Stimulated activated CD8-positive, alpha-beta memory T cell treated with anti-CD3 and anti-CD28 coated beads, Interleukin-15, amount 100 ng/mL, for 4 hours (primary cell): ENCODE measurements at places on chromosomes 1 and 21.
A peak's percentile ranks its signal among the peaks of the same experiment; 100 is the strongest.

- no peak for DNase-seq
Observed at GRCh38 chr1:222314839-222315238, 233.1 kb downstream of the HHIPL2 start.

- no peak for DNase-seq
Observed at GRCh38 chr1:153852170-153852569, 70.6 kb downstream of the GATAD2B start.

DNA sequence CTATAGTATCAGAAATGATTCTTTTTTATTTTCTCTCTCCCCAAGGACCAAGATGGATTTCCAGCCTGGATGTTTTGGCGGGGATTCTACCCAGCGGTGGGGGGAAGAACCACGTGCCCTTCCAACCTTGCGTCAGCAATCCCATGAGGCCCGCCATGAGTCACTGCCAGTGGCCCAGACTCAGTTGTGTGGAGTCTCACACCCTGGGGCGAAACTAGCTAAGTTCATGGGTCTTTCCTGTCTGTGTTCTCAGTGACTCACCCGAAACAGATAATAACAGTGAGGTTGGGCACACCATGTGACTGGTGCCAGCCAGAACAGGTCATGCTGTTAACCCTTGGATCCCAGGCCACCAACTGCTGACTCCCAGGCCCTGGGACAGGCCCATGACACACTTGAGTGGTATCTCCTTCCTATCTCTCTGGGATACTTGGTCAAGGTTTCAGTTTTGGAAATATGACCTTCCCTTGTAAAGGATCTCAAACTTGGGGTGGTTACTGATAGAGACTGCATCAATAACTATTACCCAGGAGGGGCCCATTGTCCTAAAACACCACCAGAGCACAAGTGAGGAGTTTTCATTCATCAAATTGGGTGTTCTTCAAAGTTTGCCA lies 98.0 kb upstream of the DUSP10 start:
- peak; percentile 65 for DNase-seq

DNA sequence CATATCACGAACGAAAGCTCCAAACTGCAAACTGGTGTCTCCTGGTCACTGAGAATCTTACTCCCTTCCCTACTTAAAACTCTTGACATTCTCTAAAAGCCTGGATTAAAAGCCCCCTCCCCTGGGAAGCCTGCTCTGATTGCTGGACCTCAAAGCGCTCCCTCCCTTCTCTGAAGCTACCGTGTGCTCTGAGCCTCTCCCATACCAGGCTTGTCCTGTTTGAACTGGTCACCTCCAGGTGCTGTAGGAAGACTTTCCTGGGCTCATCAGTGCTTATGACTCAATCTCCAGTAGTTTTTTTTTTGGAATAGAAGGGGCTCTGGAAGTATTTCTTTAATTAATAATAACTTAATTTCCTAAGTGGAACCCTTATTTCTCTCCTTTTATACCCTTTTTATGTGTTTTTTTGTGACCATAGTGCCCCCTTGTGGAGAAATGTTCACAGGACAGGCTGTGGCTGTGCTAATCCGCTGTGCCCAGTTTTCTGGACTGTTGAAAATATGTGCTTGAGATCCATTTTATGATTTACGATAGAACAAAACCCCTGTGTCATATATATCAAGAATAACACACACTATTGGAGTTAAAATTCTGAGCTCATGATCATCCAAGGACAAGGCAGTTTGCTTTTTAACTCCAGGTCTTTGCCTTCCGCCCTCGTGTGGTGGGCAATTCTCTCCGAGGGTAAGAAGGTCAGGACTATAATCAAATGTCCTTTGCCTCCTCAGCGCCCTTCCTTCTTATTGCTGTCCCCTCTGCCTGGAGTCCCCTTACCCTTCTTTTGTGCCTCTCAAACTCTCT lies 16.9 kb downstream of the MTARC1 start:
- DNase-seq, result no peak

- peak; percentile 27 for DNase-seq
Observed at GRCh38 chr1:119808972-119809550, 2.2 kb downstream of the REG4 start.

DNA sequence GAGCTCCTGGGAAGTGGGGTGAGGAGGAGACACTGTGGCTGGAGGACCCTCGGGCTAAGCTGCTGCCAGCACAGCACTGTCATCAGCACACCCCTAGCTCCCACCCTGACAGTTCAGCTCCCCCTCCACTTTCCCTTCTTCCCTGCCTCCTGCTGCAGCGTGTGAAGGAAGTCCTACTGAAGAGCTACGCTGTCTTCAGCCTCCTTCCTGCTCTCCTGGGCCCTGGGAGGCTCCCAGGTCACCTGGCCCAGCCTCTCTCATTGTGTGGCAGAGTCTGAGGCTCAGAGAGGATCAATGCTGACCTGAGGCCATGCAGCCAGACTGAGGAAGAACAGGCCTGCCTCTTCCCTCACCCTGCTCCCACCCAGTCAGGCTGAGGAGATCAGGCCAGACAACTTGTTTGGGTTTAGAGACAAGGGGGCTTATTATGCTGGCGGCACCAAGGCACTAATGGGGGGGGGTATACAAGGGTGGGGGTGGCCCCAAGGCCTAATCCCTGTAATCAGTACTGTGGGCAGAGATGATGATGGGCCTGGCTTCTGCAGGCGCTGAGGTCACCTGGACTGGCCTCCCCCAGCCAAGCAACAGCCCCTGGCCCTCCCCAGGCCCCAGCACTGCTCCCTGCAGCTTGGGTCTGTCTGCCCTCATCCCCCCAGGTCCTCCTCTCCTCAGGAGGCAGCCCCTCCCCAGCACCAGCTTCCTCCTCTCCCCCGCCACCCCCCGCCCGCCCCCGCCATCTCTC lies 9.1 kb downstream of the NES start:
- no peak for DNase-seq

DNA sequence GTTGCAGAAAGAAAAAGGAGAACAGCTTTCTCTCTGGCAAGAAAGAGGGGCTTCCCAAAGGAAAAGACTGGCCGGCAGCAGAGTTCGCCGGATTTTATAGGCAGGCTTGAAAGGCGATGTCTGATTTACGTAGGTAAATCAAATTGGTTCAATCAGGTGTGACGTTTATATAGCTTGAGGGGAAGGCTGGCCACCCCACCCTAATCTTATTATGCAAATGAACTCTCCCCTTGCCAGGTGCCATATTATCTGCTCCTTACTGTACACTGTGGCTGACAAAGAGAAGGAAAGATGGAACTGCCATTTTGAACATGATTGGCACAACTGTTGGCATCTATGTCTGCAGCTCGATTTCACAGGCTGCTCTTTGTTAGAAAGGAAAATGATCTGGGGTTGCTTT lies 16.8 kb upstream of the INTS3 start:
- DNase-seq, result no peak

- DNase-seq, result no peak
Observed at GRCh38 chr1:162913345-162913744, 52.4 kb upstream of the CCDC190 start.

GRCh38 chr1:53731043-53731600 lies 7.8 kb downstream of the GLIS1 start:
- DNase-seq, result no peak

DNA sequence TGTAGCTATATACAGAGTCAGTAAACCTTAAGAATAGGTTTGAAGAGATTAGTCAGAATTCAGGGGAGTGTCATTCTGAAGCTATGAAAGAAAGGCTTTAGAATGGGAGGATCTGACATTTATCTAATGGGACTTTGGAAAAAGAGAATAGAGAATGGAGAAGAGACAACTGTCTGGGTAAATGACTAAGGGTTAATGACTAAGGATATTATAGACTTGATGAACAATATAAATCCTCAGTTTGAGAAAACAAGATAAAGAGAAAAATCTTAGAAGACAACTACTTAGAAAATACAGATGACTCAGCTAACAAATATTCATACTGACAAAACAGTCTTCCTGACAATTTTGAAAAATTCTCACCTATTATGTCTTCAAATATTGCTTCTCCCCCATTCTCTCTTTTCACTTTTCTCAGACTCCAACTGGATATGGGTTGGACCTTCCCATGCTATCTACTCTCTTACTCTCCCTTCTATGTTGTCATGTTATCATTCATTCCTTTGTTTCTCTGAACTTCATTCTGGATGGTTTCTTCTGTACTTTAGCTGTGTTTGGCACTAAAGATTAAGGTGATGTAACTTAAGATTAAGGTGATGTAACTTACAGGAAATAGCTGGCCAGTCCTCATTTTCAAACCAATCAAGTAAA lies 20.4 kb downstream of the SLC16A1 start:
- no peak for DNase-seq

- DNase-seq, result no peak
Observed at GRCh38 chr1:41632781-41633575, 148.5 kb upstream of the EDN2 start.

DNA sequence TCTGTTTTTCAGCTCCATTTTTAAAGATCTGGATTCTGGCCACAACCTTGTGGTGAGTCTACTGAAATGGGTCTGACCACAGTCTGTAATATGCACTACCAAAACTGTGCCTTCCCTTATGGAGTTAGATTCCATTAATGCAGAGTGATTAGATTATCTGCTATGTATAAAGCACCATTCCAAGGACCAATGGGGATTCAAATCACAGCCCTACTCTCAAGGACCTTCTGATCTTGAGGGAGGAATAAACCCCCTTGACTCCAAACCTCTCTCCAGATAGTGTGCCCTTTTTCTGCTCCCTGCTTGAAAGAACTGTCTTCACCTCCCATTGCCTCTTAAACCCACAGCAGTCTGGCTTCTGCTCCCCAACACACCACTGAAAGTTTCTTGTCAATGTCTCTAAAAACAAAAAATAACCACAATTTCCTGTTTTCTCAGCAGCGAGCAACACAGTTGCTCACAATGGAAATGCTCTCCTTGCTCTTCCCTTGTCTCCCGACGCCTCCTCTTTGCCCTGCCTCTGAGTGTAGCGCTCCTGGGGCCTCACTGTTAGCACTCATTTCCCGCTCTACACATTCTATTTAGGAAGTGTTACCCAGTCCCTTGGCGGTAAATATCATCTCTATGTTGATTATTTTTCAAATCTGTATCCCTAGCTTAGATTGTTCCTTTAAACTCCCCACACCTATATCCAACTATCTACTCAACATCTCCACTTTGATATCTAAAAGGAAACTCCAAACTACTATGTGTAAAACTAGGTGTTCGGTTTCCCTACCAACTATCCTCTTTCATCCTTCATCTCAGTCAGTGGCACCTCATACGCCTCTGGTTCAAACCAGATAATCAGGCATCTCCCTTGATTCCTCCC lies 13.6 kb downstream of the PCNX2 start:
- no peak for DNase-seq

DNA sequence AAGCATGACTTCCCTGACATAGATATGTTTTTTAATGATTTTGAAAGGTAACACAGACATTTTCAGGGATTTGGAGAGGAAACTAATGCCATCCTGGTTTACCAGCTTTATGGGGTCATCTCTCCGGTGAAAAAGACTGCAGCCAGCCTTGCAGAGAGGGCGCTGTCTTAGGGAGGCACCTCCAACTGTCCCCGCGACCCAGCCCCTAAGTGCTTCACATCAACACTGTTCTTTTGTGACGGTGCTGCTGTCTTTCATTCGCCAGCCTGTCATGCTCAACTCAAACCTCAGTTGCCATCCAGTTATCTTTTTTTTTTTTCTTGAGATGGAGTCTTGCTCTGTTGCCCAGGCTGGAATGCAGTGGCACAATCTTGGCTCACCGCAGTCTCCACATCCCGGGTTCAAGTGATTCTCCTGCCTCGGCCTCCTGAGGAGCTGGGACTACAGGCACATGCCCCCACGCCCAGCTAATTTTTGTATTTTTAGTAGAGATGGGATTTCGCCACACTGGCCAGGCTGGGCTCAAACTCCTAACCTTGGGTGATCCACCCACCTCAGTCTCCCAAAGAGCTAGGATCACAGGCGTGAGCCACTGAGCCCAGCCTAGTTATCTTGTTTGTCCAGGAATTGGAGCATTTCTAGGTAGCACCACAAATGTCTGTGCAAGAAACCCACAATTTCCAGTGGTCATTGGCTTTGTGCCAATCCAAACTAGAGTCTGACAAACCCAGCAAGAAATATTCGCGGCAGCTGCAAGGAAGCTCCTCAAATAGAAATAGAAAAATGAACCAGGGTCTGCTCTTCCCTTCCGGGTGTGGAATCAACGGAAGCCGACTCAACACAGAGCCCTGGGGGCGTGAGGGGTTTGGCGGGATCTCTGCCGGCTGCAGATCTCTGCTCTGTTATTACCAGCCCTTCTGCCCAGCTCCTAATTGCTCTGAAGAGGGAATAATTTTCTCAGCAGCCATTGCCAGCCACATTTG lies 24.2 kb downstream of the PDE9A start:
- DNase-seq, result no peak

DNA sequence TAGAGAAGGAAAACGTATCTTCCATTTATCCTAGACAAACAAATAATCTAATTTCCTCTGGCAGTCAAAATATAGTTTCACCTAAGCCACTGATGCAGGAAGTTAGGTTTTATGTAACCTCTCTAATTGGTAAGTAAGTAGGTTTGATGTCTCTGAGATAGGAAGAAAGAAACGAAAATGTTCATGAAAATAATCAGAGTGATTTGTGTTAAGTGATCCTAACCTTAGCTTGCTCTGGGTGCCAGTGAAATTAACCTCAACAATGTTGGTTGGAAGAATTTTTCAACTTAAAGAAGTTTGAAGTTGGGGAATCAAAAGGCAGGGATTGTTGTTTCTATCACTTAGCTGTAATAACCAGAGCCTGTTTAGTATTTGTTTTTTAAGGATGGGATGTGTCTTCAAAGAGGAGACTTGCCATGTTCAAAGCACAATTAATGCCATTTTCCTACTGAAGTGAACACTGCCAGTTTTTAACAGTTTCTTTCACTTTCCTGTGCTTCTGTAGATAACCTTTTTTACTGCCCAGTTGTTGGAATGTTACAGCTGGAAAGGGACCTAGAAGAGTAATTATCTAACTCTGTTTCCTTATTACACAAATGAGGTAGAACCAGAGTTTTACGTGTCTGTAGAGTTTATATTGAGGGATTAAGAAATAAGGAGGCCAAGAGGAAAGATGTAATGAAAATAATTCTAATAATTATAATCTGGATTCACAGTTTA lies 18.4 kb downstream of the HIPK1 start:
- no peak for DNase-seq

DNA sequence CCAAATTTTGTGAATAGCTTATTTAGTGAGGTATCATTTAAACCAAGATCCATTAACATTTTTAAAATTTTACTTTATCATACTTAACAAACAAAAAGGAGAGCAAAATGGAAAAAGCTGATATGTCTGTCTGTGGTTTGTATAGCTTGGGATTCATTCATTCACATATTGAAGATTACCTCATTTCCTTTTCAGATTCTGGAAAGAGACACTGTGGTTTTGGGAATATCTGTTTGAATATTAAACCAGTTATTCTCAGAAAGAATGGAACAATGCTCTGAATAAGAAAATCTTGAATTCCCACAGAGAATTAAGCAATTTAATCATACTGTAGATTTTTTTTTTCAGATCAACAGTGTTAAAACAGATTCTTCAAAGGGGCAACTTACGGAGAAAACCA lies 93.8 kb upstream of the PRDX6 start:
- no peak for DNase-seq

DNA sequence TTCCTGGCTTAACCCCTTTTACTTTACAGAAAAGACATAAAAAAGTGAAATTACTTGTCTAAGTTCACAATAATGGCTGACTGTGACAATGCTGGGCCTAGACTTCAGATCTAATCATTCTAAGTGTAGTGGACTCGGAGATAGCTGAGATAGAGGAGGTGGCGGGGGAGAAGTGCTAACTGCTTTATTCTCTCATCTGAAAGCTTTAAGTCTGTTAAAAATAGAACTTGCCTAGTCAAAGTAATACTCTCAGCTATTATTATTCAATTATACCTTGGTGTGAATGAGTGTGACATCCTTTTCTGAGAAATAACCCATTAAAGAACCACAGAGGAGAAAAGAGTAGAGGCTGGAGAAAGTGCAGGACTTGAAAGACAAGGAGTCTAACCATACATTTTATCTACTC lies 96.1 kb upstream of the OLIG2 start:
- DNase-seq, result no peak

- DNase-seq, result no peak
Observed at GRCh38 chr1:101314244-101314643, 77.4 kb downstream of the S1PR1 start.
